ENCODE measurements at places on chromosomes 12 and 14. TPM values are rescaled to one million over a fixed set of nuclear protein-coding genes. Genes with fewer than 3 reads are reported as not detected.

MAGOHB gene
- total RNA-seq: 60.7 TPM

LRRK2 gene
- 2.6 TPM for total RNA-seq

TMEM30B gene
- 0.27 TPM for total RNA-seq

PELI2 gene
- 0.93 TPM for total RNA-seq

GARIN6 gene
- not detected for total RNA-seq

KRT71 gene
- total RNA-seq: 0.05 TPM

KLHL33 gene
- 0.02 TPM for total RNA-seq

MAP3K9 gene
- 3.8 TPM for total RNA-seq

SETD1B gene
- 13.6 TPM for total RNA-seq

TMEM132D gene
- not detected for total RNA-seq

PRR4 gene
- total RNA-seq: 1.6 TPM

CIT gene
- total RNA-seq: 13.9 TPM

TRHDE gene
- total RNA-seq: 0.23 TPM
